Gastroesophageal sphincter (tissue), 4 donors: ENCODE measurements at places on chromosomes 7 and 10.
A peak's percentile ranks its signal among the peaks of the same experiment; 100 is the strongest.

DNA sequence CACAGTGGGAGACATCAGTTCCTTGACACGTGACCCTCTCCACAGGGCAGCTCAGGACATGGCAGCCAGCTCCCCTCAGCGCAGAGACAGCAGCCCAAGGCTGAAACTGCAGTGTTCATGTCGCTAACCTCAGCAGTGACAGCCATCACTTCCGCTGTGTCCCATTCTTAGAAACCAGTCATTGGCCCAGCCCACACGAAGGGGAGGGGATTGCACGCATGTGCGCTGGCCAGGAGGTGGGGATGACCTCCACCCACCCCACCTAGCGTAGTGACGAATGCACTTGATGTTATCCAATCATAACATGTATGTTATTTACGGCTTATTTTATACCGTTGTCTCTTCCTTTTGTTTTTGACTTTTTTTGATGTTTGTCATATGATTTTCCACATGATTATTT, 36.9 kb upstream of the EGFR start:
- no peak for ATAC-seq

- peak; percentile 62 for ATAC-seq
Observed at GRCh38 chr7:80941208-80941758, 22.4 kb upstream of the SEMA3C start.

GRCh38 chr7:157502701-157503111, 165.9 kb downstream of the DNAJB6 start:
- peak; percentile 36 for ATAC-seq

DNA sequence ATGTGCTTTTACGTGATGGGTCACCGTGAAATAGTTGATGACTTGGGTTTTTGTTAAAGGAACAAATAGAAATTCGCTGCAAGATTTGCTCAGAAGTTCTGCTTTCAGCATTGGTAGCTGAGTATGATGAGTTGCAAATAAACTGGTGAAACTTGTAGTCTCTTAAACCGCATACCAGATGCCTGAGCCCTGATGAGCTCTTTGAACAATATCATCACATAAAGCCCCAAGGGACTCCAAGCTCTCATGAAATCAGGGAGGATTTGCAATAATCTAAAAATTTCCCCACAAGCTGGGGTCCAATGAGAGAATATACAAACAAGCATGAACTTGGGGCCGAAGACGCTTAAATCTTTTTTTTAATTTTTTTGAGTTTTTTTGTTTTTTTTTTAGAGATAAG, 312.4 kb downstream of the CALN1 start:
- ATAC-seq = no peak

DNA sequence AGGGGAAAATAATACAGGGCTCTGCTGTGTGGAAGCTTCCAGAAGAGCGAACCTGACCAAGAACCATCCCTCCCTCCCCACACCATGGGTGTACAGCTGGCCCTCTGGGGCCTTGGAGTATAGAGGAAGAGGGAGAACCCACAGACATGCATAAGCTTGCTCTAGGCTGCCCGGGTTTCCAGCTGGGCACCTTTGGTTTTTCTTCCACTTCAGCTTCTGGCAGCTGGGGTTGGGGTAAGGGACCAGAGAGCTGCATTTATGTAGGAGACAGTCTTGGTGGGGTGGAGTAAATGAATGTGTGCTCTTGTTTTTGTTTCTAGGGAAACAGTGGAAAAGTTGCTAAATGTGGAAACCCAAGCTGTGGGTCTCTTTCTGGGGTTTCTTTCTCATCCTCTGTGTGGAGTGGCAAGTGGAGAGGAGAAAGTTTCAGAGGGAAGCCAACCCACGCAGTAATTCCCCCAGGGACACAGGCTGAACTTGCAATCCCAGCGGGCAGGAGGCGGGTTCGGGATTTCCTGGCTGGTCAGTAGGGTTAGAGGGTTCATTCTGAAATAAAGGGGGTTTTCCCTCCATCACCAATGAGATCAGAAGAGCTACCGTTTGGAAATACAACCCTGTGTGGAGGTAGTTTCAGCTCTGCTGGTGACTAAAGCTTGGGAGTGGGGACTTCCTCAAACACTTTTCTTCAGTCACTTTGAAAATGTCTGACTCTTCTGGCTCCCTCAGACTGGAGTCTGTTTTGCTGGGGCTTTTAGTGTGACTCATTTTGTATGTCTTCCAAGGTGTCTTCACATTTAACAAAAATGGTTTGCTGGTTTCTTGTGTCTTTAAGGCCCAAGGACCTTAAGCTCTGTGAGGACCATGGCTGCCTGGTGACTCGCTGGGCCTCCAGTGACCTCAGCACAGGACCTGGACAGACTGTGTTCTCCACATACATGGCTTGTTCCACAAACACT, 22.2 kb upstream of the SRGN start:
- no peak for ATAC-seq

GRCh38 chr10:49171326-49172060, 16.7 kb downstream of the TMEM273 start:
- no peak for ATAC-seq

DNA sequence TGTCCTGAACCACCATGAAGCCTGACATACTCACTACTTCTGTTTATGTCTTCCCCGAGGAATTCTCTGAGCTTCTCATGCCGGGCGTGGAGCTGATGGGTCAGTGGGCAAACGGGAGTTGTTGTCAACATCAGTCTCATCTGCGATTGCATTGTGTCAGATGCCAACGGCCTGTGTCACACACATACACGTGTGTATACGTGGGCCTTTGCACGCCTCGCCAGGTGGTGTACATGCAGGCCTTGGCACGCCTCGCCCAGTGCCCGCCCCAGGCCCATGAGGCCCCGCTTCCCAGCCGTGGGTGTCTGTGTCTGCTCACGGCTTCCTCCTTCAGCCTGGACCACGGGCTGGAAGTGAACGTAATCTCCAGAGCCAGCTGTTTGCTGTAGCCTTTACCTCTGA, 7.5 kb upstream of the CSGALNACT2 start:
- ATAC-seq = no peak
